Psoas muscle (tissue), 8 donors: ENCODE measurements at places on chromosomes 7 and 10. TPM values are rescaled to one million over a fixed set of nuclear protein-coding genes. Genes with fewer than 3 reads are reported as not detected.
A peak's percentile ranks its signal among the peaks of the same experiment; 100 is the strongest.

The UNC5B gene
- 5.7 TPM for total RNA-seq

The CDK5 gene
- 5.0 TPM for total RNA-seq

The ZSCAN21 gene
- total RNA-seq = 11.2 TPM

The NPSR1 gene
- total RNA-seq = not detected

The HHEX gene
- total RNA-seq = 1.7 TPM

The C10orf71 gene
- 83.8 TPM for total RNA-seq

The DNAJC9 gene
- 9.3 TPM for total RNA-seq

The FBXL15 gene
- total RNA-seq = 10.8 TPM

The TECPR1 gene
- 19.4 TPM for total RNA-seq

The SFR1 gene
- 3.5 TPM for total RNA-seq

The CPN1 gene
- not detected for total RNA-seq

GRCh38 chr7:115133248-115133647, 211.4 kb downstream of the MDFIC start:
- DNase-seq = no peak

GRCh38 chr10:88889559-88890337, 9.7 kb downstream of the STAMBPL1 start:
- DNase-seq = no peak

DNA sequence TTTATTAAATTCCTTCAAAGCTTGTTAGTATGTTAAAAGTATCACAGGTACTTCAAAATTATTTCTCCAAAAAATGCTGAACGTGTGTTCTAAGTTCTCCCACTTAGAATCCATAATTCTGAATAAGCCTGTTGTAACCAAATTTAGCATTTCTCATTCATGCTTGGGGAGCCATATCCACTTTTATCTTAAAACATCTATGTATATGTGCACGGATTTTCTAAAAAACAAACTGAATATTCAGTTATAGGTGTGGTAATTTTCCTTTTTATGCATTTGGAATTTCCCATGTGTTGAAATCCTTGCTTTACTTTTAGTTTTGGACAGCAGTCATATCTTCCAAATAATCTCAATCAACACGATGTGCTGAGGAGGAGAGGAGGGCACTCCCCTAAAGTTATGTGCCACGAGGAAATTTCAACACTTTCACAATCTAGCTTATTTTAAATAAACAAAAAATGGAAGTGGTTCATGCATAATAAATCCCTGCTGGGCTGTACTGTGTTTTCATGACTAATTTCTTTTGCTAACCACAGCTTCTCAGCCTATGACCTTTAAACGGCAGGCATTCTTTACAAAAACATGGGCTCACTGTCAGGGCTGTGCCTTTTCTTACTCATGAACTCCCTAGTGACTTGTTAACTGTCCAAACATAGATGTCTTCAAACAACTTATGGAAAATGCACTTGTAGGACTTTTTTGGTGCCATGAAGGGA, 380.3 kb upstream of the SEMA3C start:
- DNase-seq = no peak

GRCh38 chr7:92621561-92622023, 31.4 kb upstream of the FAM133B start:
- DNase-seq = no peak

DNA sequence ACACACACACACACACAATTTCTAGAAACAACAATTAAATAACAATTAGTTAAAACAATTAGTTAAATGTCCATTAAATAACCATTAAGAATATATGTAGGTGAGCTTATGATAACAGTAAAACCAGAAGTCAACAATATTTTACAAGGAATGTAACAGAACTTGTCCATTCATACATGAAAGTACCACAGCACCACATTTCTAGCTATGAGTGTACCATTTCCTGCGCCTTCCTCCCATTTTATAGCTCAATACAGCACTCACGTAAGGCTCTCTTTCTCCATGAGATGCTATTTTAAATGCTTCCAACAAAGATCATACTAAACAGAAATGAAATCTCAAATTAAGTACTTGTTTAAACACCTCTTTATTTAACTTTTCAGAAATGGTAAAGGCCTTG, 367.3 kb upstream of the ZWINT start:
- DNase-seq = no peak

DNA sequence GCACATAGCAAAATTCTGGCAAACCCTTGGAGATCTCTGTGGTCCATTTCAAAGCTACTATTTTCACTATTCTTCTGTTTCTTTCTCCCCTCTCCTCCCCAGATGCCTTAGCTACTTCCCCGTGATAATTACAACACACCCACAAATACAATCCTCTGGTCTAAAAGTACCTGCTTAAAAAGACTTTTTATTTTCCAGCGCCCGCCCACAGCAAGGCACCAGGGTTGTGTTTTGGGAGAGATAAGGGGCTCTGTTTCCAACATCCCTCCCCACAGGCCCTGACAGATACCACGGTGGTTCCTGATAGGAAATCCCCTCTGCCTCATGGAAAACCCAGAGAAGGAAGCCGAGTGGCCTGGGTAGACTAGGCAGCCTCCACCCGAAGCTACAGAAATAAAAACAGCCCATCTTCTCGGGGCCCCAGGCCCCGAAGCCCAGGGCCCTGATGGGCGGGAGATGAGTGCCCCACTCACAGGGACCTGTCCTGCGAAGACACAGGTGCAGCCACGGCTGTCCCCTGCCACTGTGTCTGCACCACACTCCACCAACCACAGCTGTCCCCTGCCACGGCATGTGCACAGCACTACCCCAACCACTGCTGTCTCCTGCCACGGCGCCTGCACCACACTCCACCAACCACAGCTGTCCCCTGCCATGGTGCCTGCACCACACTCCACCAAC, 19.7 kb downstream of the CALML5 start:
- DNase-seq = no peak

GRCh38 chr10:113562704-113563103, 9.9 kb downstream of the HABP2 start:
- DNase-seq = no peak

- DNase-seq = no peak
These were observed 3.7 kb downstream of the WNT2 start for GRCh38 chr7:117319181-117319580.

- DNase-seq = no peak
These were observed 496.5 kb upstream of the MKI67 start for GRCh38 chr10:128622706-128623105.

DNA sequence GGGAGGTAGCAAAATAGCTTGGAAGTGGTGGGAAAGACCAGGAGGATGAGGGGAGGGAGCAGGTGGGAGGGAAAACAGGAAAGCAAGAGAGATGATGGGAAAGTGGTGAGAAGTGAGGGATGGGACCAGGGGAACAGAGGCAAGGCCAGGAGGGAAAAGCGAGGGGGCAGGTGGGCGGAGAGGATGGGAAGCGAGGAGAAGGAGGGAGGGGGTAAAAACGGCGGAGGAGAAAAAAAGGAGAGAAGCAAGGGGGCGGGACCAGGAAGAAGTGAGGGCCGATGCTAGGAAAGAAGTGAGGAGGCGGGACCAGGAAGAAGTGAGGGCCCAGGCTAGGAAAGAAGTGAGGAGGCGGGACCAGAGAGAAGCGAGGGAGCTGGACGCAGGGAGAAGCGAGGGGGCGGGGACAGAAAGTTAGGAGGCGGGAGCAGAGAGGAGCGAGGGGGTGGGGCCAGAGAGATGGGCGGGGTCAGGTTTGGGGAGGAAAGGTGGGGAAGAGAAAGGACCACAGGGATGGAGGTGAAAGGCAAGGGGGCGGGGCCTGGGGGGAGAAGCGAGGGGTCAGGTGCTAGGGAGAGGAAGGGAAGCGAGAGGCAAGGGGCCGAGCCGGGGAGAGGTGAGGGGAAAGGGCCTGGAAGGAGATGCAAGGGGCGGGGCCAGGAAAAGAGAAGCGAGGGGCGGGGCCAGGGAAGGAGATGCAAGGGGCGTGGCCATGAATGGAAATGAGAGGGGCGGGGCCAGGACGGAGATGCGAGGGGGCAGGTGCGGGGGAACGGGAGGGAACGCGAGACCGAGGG, 984 bp downstream of the SMURF1 start:
- peak; percentile 97 for DNase-seq

- no peak for DNase-seq
These were observed 37.7 kb downstream of the PPP1R17 start for GRCh38 chr7:31724696-31725095.

DNA sequence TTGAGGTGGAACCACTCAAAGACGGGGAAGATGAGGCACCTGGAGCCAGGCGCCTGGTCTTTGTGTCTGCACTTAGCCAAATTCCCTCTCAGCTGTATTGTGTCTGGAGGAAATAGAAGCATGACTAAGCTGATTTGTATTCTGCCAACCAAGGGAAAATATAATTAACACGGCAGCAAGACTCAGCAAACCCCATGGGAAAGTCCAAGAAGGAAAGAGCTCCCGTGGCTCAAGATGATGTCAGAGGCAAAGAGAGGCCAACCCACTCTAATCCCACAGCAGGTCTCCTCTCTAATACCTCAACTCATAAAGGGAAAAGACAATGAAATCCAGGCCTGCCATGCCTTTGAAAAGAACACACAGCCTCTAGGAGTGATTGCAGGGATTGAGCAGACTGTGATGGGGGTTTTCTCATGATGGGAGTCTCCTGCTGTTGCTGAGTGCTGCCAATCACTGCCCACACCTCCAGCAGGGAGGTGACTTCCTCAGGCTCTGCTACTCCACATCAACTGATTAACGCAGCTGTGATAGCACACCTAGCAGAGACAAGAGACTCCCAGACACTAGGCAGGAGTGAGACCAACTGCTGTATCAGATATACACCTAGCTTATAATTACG, 255.5 kb upstream of the C7orf33 start:
- no peak for DNase-seq

- no peak for DNase-seq
These were observed 108.3 kb downstream of the BUB3 start for GRCh38 chr10:123262456-123262855.

DNA sequence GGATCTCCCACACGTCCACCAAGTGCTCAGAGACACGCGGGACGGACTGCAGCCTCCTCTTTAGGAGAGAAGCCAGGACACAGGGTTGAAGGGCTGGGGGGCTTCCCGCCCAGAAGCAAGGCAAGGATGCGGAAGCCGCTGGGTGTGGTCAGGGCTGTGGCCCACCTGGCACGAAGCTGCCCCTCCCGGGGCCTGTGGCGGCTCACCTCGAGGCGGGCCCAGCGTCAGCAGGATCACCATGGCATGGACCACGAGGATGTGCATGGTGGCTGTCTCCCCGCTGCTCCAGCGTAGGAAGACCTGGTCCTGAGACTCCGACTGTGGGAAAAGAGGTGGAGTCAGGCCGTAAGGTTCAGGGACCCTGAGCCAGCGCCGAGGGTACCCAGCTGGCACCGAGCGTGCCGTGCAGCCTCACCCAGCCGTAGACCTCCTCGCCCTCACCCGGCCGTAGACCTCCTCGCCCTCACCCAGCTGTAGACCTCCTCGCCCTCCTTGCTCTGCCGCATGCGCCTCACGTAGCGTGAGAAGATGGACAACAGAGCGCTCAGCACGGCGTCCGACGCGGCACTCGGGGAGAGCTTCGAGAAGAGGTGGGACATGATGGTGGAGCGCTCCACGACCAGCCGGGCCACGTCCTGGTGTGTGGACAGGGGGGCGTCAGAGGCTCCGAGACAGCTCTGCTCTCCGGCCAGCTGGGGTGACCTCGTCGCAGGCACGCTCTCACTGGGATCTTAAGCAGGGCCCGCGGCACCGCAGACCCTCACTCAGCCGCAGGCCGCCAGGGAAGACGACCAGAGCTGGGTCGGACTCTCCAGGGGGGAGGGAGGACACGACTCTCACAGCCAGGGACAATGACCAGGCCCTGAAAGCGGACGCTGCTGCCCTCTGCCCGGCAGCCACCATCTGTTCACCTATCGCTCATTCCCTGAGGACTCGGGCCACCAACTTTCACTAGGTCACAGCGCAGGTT, 20.4 kb downstream of the INTS1 start:
- no peak for DNase-seq

GRCh38 chr7:71270558-71270957, 138.6 kb downstream of the GALNT17 start:
- no peak for DNase-seq

- no peak for DNase-seq
These were observed 560.1 kb upstream of the LRRTM3 start for GRCh38 chr10:66365686-66366085.

GRCh38 chr7:41134300-41135255, 568.3 kb downstream of the INHBA start:
- DNase-seq = no peak

GRCh38 chr10:124087672-124088634, 5.4 kb downstream of the CHST15 start:
- no peak for DNase-seq

DNA sequence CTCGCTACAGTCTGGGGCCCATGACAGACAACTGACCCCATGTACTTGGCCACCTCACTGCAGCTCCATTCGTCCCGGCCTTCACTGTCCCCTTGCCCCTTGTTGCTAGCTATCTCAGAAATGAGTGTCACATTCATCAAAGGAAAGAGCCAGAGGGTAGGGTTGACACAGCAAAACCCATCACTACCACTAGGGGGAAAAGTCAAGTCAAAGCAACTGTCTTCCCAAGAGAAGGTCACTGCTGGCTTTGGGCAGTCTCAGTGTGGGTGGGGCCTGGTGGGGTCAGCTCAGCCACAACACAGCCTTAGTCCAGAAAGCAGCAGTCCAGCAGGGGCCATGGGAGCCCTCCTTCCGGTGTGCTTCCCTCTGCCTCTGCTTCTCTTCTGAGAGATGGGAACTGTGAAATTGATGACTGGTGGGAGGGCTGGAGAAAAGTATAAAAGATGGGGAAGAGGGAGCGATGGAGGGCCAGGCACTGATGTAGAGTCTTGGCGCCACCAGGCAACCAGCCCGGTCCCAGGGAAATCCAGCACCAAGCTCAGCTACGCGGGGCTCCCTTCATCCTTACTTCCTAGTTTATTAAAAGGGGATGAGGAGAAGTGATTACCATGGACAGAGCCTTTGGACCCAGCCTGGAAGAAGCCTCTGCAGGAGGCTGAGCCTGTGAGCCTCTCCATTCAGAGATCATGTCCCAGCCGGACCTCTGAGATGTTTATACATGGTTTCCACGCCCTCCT, 58.0 kb downstream of the PLXNA4 start:
- no peak for DNase-seq

DNA sequence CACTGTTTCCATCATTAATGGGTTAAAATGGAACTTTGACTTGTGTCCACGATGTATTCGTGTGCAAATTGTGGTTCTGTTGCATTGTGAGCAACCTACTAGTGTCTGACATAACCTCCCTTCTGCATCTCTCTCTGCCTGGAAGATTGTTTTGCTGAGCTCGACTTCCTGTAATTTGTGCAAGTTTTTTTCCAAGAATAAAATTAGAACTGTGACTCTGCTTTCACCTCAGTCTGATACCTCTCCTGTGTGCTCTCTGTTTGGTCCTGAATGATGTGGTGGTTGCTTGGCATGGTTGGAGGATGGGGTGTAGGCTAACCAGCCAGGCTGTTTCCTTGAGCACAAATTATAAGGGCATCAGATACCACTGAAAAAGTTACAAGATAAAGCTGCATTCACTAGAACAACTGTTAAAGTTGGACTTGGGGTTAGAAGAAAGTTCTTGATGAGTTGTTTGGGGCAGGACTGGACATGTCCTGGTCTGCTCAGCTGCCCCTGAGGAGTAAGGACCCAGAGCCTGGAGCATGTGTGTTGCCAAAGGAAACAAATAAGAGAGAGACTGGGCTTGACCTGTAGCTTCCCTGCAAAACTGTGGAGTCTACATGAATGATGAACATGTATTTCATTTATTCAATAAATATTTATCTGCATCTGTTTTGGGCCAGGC, 1.9 kb upstream of the VOPP1 start:
- no peak for DNase-seq

GRCh38 chr10:677038-677437, 12.4 kb downstream of the DIP2C start:
- no peak for DNase-seq

- DNase-seq = no peak
These were observed 2.4 kb upstream of the HOXA10 start for GRCh38 chr7:27176524-27176845.

- no peak for DNase-seq
These were observed 81.0 kb downstream of the CPED1 start for GRCh38 chr7:121069346-121070100.
